ENCODE measurements at places on chromosomes 13 and 19.
A peak's percentile ranks its signal among the peaks of the same experiment; 100 is the strongest.

DNA sequence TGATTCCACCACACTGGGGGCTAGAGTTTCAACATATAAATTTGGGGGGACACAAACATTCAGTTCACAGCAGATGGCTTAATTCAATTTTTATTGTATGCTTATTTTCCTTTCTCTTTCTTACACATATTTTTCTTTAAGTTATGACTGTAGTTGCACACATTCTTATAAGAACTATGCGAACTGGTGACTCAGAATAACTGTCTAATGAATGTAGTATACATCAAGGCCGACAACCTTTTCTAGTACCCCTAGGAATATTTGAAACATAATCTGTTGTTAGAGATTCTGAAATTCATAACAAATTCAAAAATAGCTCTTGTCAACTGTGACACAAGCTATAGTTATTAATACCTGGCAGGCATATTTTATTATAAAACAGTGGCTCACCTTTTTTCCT is 695.6 kb downstream of the PCDH9 start:
- DNase-seq: no peak

DNA sequence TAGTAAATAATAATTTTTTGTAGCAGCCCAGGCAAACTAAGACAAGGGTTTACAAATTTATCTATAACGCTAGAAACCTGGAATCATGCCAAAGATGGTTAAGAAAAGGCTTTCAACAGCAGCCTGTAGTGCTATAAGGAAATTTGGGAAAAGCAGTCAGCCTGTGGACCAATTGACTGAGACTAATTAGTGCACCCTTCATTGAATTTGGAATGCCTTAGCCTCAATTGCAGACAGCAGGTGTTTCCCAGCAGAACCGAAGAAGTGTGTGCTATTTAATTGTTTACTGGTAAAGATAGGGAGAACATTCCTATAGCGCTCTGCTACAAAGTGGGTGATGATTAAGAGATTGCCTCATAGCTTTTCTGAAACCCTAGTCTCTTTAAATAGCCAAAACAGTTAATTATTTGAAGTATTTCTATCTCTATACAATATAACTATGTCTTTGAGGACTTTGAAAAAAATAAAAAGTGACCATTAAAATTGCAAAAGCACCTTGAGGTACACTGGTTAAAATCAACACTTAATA is 1884.3 kb upstream of the PCDH20 start:
- DNase-seq: no peak

DNA sequence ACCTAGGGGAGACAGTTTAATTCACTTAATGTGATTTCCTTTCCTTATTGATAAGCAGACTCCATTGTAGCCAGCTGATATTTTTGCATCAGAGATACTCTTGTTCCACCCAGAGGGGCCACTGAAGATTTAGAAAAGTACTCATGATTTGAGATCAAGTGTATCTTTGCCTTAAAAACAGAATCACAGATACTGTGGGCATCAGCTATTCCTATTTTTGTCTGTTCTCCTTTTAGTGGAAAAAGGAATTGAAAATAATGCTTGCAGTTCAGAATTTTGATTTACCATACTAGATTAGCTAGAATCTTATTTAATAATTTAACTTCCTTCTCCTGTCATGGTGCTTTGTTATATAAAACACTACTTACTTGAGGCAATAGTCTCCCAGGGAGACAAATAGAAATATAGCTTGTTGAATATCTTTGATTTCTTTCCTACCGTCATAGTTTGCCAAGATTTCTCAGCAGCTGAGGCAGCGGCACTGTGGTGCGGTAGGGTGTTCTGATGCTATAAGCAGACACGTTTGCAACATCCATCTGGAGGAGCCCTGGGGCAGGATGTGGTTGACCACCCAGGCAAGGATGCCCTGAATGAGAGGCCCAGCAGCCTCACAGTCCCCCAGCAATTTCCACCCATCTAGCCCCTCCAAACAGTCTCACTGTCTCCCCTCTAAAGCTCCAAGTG is 47.0 kb upstream of the RAP2A start:
- DNase-seq: no peak

- no peak for DNase-seq
These were observed 12.8 kb upstream of the DHRS12 start for GRCh38 chr13:51816604-51817249.

GRCh38 chr19:3610745-3611717 is 4.4 kb upstream of the TBXA2R start:
- DNase-seq: no peak

DNA sequence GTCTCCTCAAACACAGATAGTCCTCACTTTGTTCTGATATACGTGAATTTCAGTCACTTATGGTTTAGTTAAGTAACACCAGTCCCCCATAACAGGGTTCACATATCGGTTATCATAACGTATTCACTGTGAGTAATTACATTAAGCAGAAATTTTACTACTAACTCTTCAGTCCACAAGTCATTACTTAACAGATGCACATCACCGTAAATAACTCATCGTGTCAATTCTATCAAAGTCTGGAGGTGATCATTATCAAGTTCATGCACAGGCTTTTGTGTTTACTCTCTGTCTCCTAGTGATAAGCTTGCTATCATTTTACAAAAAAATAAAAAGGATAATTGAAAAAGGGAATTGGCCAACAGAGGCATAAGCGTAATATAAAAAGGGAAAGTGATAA is 287.4 kb upstream of the ATXN8OS start:
- no peak for DNase-seq

GRCh38 chr19:41456342-41456918 is 13.5 kb downstream of the ERICH4 start:
- no peak for DNase-seq

GRCh38 chr19:30169196-30169900 is 202.8 kb upstream of the ZNF536 start:
- no peak for DNase-seq

DNA sequence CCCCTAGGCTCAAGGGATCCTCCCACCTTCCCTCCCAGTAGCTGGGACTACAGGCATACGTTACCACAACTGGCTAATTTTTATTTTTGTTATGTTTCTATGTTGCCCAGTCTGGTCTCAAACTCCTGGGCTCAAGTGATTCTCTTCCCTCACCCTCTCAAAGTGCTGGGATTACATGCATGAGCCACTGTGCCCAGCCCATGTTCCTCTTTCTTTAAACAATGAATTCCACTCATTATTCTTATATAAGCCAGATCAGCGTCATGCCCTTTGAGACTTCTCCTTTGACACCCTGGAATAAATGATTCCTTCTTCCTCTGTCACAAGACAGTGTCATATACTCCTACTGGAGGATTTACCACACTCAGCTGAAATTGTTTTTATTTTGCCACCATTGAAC is 519.9 kb upstream of the SPRY2 start:
- DNase-seq: no peak

- no peak for DNase-seq
These were observed 36.8 kb downstream of the NFIX start for GRCh38 chr19:13031917-13032623.

GRCh38 chr19:4399812-4400134 is 574 bp downstream of the SH3GL1 start:
- no peak for DNase-seq

GRCh38 chr13:63403733-63404132 is 1988.1 kb upstream of the PCDH20 start:
- no peak for DNase-seq

DNA sequence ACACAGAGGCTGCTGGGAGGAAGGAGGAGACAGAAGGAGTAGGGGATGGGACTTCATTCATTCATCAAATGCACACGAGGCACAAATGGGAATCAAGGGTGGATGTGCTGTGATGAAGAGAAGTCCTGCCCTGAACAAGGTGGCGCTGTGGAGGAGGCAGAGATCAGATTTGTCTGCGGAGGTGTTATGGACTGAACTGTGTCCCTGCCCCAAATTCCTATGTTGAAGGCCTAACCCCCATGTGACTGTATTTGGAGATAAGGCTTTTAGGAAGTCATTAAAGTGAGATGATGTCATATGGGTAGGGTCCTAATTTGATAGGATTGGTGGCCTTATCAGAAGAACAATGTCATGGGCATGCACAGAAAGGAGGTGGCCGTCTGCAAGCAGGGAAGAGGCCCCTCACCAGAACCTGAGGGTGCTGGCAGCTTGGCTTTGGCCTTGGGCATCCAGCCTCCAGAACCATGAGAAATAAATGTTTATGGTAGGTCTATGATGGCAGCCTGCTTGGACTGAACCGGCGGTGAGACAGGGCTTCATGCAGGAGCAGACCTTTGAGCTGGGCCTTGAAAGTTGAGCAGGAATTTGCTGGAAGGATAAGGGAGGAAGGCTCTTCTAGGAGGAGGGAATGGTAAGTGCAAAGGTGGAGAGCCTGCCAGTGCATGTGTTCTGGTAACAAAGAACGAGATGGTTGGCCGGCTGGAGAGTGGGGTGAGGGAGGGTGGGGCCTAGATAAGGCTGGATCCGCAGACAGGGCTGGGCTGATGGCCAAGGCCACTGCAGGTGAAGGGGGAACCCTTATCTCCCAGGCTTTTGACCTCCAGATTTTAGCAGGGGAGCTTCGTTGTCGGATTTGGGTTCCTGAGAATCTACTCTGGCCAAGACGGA is 2.7 kb upstream of the CEBPA start:
- no peak for DNase-seq

GRCh38 chr19:54532528-54532927 is 29.9 kb downstream of the LAIR2 start:
- no peak for DNase-seq

- no peak for DNase-seq
These were observed 181.9 kb downstream of the DACH1 start for GRCh38 chr13:71685072-71685471.

GRCh38 chr19:28542394-28543243 is 670.3 kb downstream of the UQCRFS1 start:
- DNase-seq: no peak

DNA sequence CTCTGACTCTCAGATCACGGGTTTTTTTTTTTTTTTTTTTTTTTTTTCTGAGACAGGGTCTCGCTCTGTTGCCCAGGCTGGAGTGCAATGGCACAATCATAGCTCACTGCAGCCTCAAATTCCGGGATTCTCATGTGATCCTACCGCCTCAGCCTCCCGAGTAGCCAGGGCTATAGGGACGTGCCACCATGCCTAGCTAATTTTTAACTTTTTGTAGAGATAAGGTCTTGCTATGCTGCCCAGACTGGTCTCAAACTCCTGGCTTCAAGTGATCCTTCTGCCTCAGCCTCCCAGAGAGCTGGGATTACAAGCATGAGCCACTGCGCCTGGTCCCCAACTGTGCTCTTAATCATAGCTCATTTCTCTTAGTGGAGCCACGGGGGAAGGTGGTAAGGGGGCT is 4.6 kb upstream of the GRAMD1A start:
- no peak for DNase-seq

DNA sequence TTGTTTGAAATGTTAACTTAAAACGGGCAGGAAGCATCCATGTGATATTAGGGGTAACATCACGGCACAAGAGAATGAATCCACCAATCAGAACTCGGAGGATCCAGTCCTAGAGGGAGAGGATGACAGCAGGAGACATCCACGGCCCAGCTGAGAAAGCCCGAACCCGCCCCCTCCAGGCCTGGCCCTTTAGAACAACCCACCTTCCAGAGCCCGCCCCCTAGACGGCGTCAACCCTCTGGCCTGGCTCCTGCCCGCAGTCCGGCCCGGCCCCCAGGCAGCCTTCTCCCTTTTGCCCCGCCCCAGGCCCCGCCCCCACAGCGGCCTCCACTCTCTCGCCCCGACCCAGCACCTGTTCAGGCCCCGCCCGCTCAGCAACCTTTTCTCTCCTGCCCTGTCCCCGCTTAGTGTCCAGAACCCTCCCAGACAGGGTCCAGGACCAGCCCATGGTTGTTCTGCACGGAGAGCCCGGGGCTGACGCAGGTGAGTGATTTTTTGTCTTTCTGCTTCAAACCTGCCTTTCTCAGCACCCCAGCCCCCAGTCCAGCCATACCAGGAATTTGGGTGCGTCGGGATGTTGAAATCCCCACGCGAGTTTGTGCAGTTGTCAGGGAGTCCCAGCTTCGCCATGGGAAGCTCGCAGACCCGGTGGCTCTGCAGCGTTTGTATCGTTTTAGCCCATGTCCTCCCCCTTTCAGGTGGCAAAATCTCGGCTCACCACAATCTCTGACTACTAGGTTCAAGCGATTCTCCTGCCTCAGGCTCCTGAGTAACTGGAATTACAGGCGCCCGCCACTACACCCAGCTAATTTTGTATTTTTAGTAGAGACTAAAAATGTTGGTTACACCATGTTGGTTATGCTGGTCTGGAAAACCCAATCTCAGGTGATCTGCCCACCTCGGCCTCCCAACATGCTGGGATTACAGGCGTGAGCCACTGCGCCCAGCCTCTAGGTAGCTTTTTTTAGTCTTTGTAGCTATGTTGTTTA is 16.1 kb downstream of the ZNF816 start:
- no peak for DNase-seq

GRCh38 chr13:21683034-21683733 is 12.3 kb downstream of the FGF9 start:
- DNase-seq: no peak

DNA sequence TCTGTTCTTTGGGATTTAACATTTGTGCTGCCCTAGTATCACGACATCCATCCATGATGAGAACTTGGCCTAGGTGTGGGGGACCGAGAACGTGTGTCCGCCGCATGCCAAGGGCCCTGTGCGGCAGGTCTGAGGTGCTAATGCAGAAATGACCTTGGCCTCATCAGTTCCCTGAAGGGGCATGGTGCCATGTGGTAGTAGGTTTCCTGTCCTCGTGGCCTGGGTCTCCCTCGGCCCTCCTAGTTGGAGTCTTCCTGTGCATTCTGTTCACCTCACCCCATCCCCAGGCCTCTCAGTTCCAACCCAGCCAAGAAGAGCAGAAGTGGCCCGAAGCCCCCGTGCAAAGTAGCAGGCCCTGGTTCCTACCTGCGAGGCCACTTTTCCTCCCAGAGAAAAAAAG is 59.8 kb downstream of the GGACT start:
- DNase-seq: peak; percentile 14

GRCh38 chr13:99316657-99317256 is 9.6 kb upstream of the GPR183 start:
- no peak for DNase-seq

GRCh38 chr19:40594657-40595091 is 6.5 kb upstream of the LTBP4 start:
- no peak for DNase-seq

- no peak for DNase-seq
These were observed 12.1 kb upstream of the ZNF492 start for GRCh38 chr19:22622020-22622419.

DNA sequence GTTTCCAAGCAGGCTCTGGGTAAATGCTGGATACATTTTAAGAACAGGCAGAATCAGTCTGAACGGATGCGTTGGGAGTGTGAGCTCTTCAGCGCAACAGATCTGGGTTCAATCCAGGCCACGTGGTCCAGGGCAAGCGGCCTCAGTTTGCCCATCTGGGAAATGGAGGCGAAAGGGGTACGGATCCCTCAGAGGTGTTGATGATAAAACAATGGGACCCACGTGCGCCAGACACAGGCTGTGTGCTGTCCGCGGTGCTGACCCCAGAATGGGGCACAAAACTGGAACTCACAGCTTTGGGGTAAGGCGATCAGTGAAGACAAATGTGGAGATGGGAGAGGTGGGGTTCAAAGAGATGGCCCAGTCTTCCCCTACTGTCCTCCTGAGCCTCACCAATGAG is 13.1 kb upstream of the PDE4C start:
- DNase-seq: no peak

GRCh38 chr13:111668451-111668850 is 348.0 kb downstream of the TEX29 start:
- DNase-seq: no peak

Measured in activated T-cell treated with anti-CD3 and anti-CD28 coated beads, Interleukin-2, amount 50 U/mL, for 24 hours (primary cell).